ENCODE measurements at places on chromosomes 16 and 17. TPM values are rescaled to one million over a fixed set of nuclear protein-coding genes. Genes with fewer than 3 reads are reported as not detected.

Gene TP53TG3D
- total RNA-seq: not detected

Gene DPEP3
- not detected for total RNA-seq

Gene LCMT1
- 60.3 TPM for total RNA-seq

Gene KRTAP17-1
- total RNA-seq: not detected

- peaks cover 11% of the 10 kb centered on the region for H3K4me1 ChIP-seq
- no peaks in the 10 kb centered on the region for H3K27me3 ChIP-seq
- H3K4me3 ChIP-seq: no peak overlapping the region
Observed at GRCh38 chr17:76644995-76645394, 1.4 kb upstream of the ST6GALNAC1 start.

- peaks cover 11% of the 10 kb centered on the region for H3K4me1 ChIP-seq
- H3K36me3 ChIP-seq: no peaks in the 10 kb centered on the region
- no peak overlapping the region for H3K27ac ChIP-seq
- H3K27me3 ChIP-seq: no peaks in the 10 kb centered on the region
Observed at GRCh38 chr17:76642994-76643393, 563 bp downstream of the ST6GALNAC1 start.

GRCh38 chr17:30513346-30513745 is 36.1 kb downstream of the GOSR1 start:
- H3K4me1 ChIP-seq: no peaks in the 10 kb centered on the region
- DNase-seq: no peak
- peaks cover 8% of the 10 kb centered on the region for H3K36me3 ChIP-seq
- H3K4me3 ChIP-seq: no peak overlapping the region

- no peak overlapping the region for H3K4me3 ChIP-seq
- H3K36me3 ChIP-seq: no peaks in the 10 kb centered on the region
- peaks cover 77% of the 10 kb centered on the region for H3K4me1 ChIP-seq
- H3K27ac ChIP-seq: peak overlapping the region; percentile 62
Observed at GRCh38 chr17:45315648-45316433, 979 bp downstream of the MAP3K14 start.

GRCh38 chr17:13182450-13182849 is 164.6 kb upstream of the ELAC2 start:
- H3K4me1 ChIP-seq: no peaks in the 10 kb centered on the region
- no peaks in the 10 kb centered on the region for H3K27me3 ChIP-seq
- no peaks in the 10 kb centered on the region for H3K36me3 ChIP-seq
- H3K4me3 ChIP-seq: no peak overlapping the region
- H3K27ac ChIP-seq: no peak overlapping the region

- peak overlapping the region; percentile 96 for H3K27ac ChIP-seq
- H3K4me3 ChIP-seq: no peak overlapping the region
- no peaks in the 10 kb centered on the region for H3K36me3 ChIP-seq
- DNase-seq: peak; percentile 70
- peaks cover 65% of the 10 kb centered on the region for H3K4me1 ChIP-seq
Observed at GRCh38 chr17:77366558-77367245, 225.9 kb downstream of the SEC14L1 start.

GRCh38 chr16:11572301-11572995 is 14.3 kb downstream of the LITAF start:
- DNase-seq: no peak
- no peaks in the 10 kb centered on the region for H3K36me3 ChIP-seq
- no peak overlapping the region for H3K4me3 ChIP-seq
- no peak overlapping the region for H3K27ac ChIP-seq
- no peaks in the 10 kb centered on the region for H3K4me1 ChIP-seq

DNA sequence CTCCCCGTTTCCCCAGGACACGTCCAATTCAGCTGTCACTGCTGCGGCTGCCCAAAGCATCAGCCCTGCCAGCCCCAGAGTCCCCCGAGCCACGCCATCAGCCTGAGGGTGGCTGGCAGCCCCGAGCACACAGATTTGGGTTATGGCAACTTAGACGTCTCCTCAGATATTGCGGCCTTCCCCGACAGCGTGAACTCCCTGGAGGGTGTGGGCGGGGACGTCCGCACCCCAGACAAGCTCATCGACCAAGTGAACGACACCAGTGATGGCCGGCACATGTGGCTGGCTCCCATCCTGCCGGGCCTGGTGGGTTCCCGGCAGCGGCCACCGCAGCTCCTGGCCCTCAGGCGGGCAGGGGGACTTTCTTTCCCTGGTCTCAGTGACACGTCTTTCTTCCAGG is 224.8 kb downstream of the KATNIP start:
- H3K36me3 ChIP-seq: no peaks in the 10 kb centered on the region
- H3K4me3 ChIP-seq: no peak overlapping the region
- no peak overlapping the region for H3K27ac ChIP-seq
- H3K27me3 ChIP-seq: no peaks in the 10 kb centered on the region

DNA sequence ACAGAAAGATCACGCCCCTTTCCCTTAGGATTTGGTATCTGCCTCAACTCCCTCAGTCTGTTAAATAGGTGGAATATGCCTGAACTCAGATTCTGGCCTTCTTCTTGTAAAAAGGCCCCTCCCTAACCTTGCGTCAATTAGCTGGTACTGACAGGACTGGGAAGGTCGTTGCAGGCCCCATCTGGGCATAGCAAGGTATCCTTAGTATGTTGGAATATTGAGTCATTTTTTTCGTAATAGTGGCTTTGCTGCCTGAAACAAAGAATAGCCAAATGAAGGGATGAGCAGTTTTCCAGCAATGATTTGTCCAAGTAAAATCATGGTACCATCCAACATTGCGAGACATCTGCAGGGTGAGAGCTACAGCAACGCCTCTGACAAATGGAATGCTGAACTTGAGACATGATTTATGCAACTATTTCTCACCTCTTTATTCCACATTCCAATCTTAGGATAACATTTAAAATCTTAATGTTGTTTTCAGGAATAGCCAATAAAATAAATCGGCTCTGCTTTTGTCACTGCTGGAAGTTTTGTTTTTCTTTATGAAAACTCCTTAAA is 39.3 kb upstream of the BRD7 start:
- no peaks in the 10 kb centered on the region for H3K36me3 ChIP-seq
- no peaks in the 10 kb centered on the region for H3K27me3 ChIP-seq
- H3K27ac ChIP-seq: no peak overlapping the region
- no peaks in the 10 kb centered on the region for H3K4me1 ChIP-seq
- no peak overlapping the region for H3K4me3 ChIP-seq
- no peak for DNase-seq

GRCh38 chr16:15427648-15428239 is 6.6 kb upstream of the BMERB1 start:
- no peak overlapping the region for H3K27ac ChIP-seq
- H3K4me1 ChIP-seq: peaks cover 7% of the 10 kb centered on the region
- no peaks in the 10 kb centered on the region for H3K27me3 ChIP-seq
- peak; percentile 75 for DNase-seq
- no peaks in the 10 kb centered on the region for H3K36me3 ChIP-seq

DNA sequence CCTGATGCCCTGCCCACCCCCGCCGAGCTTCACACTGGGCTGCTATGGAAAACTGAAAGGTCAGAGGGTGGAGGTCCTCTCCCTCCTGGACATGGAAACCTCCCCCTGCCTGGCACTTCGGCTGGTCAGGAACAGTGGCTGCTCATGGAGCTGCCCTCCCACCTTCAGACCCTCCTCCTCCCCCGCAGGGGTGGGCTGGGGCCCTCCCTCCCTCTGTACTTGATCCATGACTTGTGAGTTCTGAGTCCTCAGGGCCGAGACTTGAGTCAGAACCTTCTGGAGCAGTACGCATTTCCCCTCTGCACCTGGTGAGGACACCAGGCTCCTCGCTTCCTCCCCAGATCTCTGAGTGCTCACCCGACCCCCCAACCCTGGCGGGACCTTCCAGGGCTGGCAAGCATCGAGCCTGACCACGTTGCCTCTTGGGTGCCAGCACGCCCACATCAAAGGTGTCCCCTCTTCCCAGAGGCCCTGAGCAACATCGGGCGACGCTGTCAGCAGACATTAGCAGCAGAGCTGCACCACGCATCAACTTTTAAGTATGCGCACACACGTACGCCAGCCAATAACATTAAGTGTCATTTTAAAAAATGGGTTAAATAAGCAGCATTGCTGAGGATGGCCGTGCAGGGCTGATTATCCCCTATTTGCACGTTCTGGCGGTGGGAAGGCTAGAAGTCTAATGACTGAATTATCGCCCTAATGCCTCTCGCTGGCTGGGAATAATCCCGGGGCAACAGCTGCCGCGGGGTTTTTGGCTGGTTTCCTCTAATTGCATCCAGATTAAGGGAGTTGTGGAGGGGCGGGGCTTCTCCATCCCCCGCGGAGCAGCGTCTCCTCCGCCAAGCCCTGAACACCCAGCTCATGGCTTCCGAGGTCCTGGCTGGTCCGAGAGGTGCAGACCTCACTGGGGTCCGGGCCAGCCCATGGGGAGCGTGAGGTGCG is 98.0 kb downstream of the TBC1D16 start:
- no peaks in the 10 kb centered on the region for H3K4me1 ChIP-seq
- no peak overlapping the region for H3K4me3 ChIP-seq
- H3K27me3 ChIP-seq: no peaks in the 10 kb centered on the region
- H3K27ac ChIP-seq: no peak overlapping the region

DNA sequence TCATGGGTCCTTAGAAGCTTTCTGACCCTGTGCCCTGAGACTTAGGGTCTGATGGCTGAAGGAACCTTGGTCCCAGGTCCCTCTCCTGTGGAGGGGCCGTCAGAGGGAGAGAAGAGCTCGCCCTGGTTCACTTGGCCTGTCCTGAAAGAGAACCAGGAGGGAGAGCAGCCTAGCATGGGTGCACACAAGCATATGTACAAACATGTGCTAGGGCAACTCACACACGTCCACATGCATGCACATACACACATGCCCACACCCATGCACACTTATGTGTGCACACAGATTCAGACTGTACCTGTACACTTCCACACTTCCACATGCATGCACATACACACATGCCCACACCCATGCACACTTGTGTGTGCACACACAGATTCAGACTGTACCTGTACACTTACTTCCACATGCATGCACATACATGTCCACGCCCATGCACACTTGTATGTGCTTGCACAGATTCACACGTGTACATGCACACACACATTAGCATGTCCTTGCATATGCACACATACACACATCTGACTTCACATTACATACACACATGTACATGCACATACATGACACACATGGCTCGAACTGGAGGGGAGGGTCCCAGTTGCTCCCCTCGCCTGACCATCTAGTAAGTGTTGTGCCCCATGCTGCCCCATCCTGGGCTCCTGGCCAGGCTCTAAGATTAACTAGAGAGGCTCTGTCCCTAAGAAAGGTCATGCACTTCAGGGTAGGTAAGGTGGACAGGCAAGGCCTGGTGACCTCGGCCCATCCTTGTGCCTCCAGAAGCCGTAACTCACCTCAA is 122.0 kb downstream of the METRNL start:
- DNase-seq: peak; percentile 10
- H3K27me3 ChIP-seq: no peaks in the 10 kb centered on the region
- no peak overlapping the region for H3K4me3 ChIP-seq
- no peaks in the 10 kb centered on the region for H3K36me3 ChIP-seq

- DNase-seq: peak; percentile 34
- H3K36me3 ChIP-seq: no peaks in the 10 kb centered on the region
- H3K27ac ChIP-seq: no peak overlapping the region
- no peaks in the 10 kb centered on the region for H3K4me1 ChIP-seq
- no peak overlapping the region for H3K4me3 ChIP-seq
Observed at GRCh38 chr16:65660390-65660789, 538.5 kb upstream of the CDH11 start.

DNA sequence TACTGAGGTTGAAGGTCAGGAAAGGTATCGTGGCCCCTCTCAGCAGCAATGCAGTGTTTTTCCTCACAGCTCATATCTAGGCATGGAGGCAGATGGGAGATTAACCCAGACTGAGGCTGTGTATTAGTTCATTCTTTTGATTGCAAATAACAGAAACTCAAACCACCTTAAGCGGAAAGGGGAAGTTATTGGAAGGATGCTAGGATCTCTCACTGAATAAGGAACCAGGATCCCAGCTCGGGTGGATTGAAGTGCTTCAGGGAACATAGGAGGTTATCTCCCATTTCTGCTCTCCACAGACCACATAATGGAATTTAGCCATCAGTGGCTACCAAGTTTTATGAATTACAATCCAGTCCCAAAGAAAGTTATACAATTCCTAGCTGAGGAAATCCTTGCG is 8.2 kb downstream of the ZNF689 start:
- H3K27ac ChIP-seq: peak overlapping the region; percentile 83
- H3K4me1 ChIP-seq: peaks cover 21% of the 10 kb centered on the region
- no peak for DNase-seq
- H3K27me3 ChIP-seq: no peaks in the 10 kb centered on the region

- H3K4me3 ChIP-seq: no peak overlapping the region
- H3K27me3 ChIP-seq: no peaks in the 10 kb centered on the region
- no peaks in the 10 kb centered on the region for H3K36me3 ChIP-seq
- H3K4me1 ChIP-seq: peaks cover 7% of the 10 kb centered on the region
Observed at GRCh38 chr16:2879854-2880508, 3.0 kb upstream of the FLYWCH2 start.

- peak overlapping the region; percentile 28 for H3K4me3 ChIP-seq
- peaks cover 8% of the 10 kb centered on the region for H3K36me3 ChIP-seq
- peaks cover 30% of the 10 kb centered on the region for H3K4me1 ChIP-seq
- H3K27me3 ChIP-seq: no peaks in the 10 kb centered on the region
Observed at GRCh38 chr17:75288770-75289114, 491 bp downstream of the SLC25A19 start.

DNA sequence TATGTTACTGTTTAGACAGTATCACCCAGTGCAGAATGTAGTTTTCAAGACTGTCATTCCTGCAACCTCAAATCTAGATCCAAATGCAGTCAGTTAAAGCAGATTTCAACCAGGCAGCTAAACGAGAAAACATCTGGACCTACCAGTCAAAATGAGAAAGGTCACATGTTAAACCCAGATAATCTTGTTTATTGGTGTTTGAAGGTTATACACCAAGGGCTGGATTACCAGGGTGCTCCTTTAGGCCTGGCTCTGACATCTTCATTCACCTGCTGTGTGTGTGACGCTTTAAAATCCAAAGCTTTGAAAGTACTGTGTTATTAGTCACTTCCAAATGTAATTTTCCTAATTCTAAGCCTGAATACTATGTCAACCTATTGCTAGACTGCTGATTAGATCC is 54.9 kb downstream of the IKZF3 start:
- no peak overlapping the region for H3K27ac ChIP-seq
- H3K36me3 ChIP-seq: no peaks in the 10 kb centered on the region
- H3K4me3 ChIP-seq: no peak overlapping the region
- H3K27me3 ChIP-seq: peaks cover 6% of the 10 kb centered on the region
- DNase-seq: no peak
- no peaks in the 10 kb centered on the region for H3K4me1 ChIP-seq

All from adrenal gland (tissue), 19 donors.